ENCODE measurements at places on chromosomes 12 and 14. TPM values are rescaled to one million over a fixed set of nuclear protein-coding genes. Genes with fewer than 3 reads are reported as not detected.

GRCh38 chr12:27083861-27084394, 1.6 kb upstream of the C12orf71 start:
- DNase-seq = no peak

The IGF1 gene
- 0.40 TPM for total RNA-seq

GRCh38 chr12:132555686-132556085, 54.7 kb downstream of the LRCOL1 start:
- DNase-seq = no peak

- DNase-seq = no peak
These were observed 449.7 kb upstream of the USP15 start for GRCh38 chr12:61810486-61810885.

The KRT2 gene
- not detected for total RNA-seq

DNA sequence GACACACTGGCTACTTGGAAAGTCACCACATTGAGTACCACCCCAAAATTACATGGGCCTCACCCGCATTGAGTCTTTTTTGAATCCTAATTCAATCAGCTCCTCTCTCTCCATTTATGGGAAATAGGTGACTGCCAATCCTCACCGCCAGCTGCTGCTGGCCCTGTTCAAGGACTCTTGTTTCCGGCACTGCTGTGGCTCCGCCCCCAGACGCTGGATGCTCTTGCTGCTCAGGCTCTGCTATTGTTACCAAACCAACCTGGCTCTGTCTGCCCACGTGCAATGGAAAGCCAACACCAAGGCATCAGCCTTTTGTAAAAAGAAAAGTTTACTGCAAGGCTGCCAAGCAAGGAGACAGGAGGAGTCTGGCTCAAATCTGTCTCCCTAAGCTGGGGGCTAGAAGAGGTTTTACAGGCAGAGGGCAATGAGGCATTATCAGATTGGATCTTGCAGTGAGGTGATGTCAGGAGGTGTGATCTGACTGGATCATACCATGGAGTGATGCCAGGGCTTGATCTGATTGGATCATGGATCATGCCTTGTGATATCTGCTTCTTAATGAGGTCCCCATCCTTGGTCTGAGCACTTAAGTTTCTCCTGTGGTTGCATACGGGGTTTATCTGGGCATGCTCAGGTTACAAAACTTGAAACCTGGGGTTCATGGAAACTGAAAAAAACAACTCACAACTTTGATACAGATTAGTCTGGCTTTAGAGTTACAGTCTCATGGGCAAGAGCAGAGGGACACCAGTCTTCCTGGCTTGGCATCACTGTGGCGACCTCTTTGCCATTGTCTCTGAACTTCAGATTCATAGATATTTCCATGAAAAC, 117.1 kb upstream of the SLC35F4 start:
- no peak for DNase-seq

DNA sequence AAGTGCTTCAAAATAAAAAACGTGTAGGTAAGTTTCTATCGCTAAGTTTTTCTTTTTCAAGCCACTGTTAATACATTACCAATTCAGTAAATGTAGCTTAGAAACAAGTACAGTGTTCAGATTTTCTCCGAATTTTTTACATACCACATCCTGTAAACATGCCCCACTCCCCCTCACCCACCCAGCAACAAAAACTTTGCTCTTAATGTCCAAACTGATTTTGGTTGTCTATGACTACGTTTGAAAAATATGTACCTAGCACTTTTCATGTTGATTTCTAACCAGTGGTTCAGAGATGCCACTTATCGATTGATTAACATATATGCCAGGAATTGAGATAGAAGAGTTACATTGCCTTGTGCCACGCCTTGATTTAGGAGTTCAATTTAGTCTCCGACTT, 663 bp upstream of the LIN7A start:
- DNase-seq = no peak

The PLD4 gene
- total RNA-seq = 0.18 TPM

DNA sequence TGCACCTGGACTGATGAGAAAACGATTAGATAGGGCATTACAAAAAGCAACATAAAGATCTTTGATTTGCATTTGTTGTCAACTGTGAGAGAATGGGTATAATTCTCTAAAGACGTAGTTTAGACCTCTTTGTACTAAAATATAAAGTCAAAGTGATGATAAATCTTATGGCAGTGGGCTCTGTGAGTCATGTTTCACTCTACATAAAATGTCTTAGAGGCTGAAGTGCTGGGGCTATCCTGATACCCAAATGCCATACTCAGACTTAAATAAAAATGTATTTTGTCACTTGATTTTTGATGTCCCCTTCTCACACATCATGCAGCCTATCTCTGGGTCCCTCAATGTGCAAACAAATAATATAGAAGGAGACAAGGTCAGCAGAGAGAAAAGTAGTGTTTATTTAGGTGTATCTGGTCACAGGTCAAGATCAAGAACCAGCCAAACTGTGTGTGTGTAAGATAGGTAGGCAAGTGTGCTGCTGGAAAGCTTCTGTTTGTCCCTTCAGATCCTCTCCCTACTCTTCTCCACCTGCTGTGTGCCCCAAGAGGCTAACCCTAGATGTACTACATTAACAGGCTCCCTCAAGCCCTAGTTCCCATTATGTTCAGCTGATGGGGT, 7.0 kb upstream of the NIN start:
- DNase-seq = no peak

GRCh38 chr12:120290609-120291305, 946 bp downstream of the RNU4-2 start:
- DNase-seq = no peak

- no peak for DNase-seq
These were observed at the start of gene TTC9 for GRCh38 chr14:70641548-70642302. TTC9 (plus strand) TSS chr14:70641916; CDS start chr14:70642130, 214 bp downstream.

DNA sequence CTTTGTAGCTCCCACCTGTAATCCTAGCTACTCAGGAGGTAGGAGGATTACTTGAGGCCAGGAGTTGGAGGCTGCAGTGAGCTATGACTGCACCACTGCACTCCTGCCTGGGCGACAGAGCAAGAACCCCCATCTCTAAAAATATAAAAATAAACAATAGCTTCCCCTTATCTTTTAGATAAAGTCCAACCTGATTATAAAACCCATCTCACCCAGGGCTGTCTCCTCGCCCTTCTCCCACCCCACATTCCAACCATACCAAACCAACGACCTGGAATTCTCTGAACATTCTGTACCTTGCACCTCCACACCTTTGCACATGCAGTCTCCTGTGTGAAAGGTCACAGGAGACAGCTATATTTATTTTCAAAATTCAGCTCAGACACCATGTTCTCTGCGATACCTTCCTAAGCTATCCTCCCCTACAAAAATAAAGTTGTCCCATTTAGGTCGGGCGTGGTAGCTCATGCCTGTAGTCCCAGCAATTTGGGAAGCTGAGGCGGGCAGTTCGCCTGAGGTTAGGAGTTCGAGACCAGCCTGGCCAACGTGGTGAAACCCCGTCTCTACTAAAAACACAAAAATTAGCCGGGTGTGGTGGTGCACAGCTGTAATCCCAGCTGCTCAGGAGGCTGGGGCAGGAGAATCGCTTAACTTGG, 7.7 kb downstream of the SLC7A7 start:
- no peak for DNase-seq

DNA sequence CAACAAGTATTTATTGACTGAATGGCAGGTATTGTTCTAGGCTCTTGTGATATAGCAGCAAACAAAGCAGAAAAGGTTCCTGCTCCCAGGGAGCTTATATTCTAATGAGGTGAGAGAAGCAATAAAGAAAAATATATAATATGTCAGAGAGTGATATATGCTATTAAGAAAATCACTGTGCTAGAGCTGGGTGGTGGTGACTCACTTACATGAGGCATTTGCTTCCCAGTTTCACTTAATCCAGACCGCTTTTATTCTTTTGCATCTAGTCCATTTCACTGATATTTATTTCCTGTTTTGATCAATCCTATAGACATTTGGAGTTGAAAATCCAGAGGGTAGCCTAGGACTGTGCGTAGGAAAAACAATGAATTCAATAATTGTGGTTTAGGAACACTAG, 17.5 kb downstream of the TRHDE start:
- DNase-seq = no peak

- DNase-seq = no peak
These were observed 281.1 kb downstream of the NRXN3 start for GRCh38 chr14:78451319-78451695.

GRCh38 chr14:77208291-77208978, 26.8 kb downstream of the TMEM63C start:
- DNase-seq = peak; percentile 92

- no peak for DNase-seq
These were observed 898 bp downstream of the SDSL start for GRCh38 chr12:113422886-113423669.

The EML5 gene
- 0.19 TPM for total RNA-seq

GRCh38 chr14:84445486-84445885, 1084.5 kb upstream of the FLRT2 start:
- DNase-seq = no peak

- no peak for DNase-seq
These were observed 761.6 kb downstream of the LRFN5 start for GRCh38 chr14:42368234-42368633.

The RNASE3 gene
- total RNA-seq = not detected

The CSRP2 gene
- 53.7 TPM for total RNA-seq
